Ureter (tissue), 1 donor: ENCODE measurements at places on chromosomes 4 and X. TPM values are rescaled to one million over a fixed set of nuclear protein-coding genes. Genes with fewer than 3 reads are reported as not detected.

GRCh38 chr4:184949020-184949419 lies 69.3 kb upstream of the HELT start:
- DNase-seq, result peak; percentile 6

- no peak for DNase-seq
These were observed 22.7 kb upstream of the STX18 start for GRCh38 chr4:4564522-4564921.

- DNase-seq, result no peak
These were observed 243.1 kb downstream of the ANK2 start for GRCh38 chr4:113292371-113293042.

DNA sequence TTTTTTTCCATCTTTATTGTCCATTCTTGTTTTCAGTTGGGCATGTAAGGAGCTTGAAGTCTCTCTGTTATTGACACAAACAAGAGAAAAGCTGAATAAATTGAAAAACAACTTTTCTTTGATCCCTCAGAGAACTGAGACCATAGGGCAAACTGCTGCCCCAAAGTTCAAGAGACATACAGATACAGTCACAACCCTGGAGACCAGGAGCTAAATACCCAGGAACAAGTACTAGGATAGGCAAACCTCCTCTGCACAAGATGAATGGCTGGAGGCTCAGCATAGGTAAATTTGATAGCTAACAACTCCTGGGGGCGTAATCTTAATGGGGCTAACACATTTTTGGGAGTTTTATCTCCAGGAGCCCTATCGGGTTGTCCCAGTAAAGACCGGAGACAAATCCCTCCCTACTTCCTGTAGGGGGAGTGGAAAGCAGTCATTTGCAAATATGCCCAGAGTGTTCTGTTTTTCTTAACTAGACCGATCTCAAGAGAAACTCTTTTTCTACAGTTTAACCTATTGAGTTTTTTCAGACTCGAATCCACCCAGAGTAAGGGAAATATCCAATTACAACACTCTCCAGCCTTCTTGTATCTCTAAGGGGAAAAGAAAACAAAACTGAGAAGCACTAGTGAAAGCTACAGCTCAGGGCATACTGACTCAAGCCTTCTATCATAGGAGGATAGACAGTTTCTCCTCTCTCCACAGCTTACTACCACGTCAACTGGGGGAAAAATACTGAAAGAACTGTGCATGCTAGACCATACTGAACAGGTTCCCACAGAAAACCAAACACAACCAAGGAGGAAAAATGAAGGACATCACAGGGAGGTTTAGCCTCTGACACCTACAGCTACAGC lies 23.1 kb downstream of the MAGEA8 start:
- no peak for DNase-seq

DNA sequence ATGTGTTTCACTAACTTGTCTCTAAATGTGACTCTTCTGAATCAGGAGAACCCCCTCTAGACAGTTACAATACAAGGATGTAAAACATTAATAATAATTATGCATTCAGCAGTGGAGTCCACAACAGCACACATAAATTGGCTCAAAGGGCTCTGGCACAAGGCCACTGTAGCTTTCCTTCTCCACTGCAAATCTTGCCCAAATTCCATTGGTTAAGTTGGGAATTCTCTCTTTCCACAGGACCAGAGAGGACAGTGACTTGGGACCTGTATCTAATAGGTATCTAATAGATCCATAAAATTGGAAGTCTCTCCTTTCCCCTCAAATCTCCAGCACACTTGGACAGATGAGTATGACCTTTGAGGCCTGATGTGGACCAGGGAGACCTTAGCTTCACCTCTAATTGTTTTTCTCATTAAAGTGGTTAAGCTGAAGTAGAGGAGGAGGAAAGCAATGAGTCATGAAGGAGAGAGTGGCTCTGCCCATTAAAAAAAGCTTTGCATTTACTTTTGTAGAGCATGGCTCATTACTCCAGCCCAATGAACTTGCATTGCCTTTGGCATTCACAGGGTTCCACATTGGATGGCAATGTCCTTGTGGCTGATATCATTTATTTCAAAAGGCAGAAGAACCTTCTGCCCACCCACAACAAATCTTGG lies 72.3 kb upstream of the SH3RF1 start:
- DNase-seq, result no peak

DNA sequence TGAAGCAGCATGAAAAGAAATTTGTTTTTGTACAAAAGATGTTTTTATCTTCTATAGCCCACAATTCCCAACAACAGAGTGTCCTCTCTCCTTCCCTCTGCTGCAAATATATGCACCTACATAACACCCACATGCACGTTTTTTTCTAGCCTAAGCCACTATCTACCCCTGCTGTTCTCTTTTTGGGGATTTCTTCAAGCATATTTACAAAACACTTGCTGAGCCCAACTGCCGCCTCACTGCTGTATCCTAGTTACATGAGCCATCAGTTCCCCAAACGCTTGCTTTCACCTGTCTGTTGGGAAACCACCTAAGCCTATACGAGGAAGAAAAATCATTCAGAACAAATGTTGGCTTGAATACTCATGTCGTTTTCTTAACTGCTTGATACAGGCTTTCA lies 127.2 kb downstream of the CHRNA9 start:
- DNase-seq, result no peak

Gene SCML1
- 16.4 TPM for total RNA-seq

- DNase-seq, result no peak
These were observed 335.0 kb downstream of the BMPR1B start for GRCh38 chr4:95092766-95093165.

DNA sequence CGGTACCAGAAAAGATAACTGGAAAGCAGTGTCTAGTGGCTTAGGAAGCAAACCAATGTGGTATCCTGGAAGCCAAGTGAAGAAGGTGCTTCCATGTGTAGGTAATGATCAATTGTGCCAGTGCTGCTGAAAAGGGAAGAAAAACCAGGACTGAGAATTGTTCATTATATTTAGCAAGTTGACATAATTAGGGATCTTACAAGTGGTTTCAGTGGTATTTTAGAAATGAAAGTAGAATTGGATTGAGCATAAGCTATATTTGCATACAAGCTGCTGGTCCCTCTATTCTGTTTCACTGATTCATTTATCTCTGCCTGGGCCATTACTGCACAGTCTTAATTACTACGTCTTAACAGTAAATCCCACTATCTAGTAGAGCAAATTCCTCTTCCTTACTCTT lies 32.3 kb downstream of the PRDM8 start:
- DNase-seq, result no peak

DNA sequence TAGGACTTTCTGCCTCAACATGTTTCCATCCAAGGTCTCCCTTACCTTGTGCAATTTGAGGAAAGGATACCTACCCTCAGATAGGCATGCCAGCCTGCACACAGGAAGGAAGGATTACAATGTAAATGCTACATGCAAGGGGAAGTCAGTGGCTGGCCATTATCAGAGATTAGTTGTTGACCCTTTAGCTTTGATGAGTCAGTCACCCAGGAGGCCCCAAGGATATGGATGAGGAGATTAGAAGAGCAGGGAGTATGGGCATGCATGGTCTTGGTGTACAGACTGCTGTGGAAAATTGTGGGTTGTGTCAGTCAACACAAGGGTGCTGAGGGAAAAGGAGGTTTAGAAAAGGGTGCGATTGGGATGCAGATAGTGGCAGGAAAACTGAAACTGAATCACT lies 92.0 kb downstream of the GUCY2F start:
- no peak for DNase-seq

Gene DCHS2
- total RNA-seq, result 1.8 TPM

DNA sequence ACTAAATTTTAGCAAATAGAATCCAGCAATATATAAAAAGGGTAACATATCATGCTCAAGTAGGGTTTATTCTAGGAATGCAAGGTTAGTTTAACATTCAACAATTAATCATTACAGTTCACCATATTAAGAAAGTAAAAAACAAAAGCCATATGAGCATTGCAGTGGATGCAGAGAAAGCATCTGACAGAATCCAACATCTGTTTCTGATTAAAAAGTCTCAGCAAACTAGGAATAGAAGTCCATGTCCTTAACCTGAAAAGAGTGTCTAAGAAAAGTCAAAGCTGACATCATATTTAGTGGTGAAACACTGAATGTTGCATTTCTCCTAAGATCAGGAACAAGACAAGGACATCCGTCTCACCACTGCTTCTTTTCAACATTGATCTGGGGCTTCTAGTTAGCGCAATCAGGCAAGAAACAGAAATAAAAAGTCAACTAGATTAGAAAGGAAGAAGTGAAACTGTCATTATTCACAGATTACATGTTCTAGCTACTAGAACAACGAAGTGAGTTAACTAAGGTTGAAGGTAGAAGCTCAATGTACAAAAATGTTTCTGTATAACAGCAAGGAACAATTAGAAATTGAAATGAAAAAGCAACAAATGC lies 49.3 kb downstream of the MRPL1 start:
- no peak for DNase-seq

DNA sequence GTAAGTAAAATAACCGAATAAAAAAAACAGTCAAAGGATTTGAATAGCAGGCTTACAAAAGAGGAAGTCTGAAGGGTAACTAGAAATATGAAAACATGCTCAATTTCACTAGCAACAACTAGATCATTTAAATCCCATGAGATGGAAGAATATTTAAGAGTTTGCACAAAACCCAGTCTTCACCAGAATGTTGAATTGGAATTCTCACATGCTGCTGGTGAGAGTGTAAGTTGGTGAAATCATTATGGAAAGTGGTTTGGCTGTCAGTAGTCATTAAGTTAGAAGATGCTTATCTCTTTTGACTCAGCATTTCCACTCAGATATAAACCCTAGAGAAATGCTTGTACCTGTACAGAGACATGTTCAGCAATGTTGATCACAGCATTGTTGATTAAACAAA lies 110.1 kb downstream of the PGRMC2 start:
- no peak for DNase-seq
